ENCODE measurements at places on chromosomes 12 and 14.

DNA sequence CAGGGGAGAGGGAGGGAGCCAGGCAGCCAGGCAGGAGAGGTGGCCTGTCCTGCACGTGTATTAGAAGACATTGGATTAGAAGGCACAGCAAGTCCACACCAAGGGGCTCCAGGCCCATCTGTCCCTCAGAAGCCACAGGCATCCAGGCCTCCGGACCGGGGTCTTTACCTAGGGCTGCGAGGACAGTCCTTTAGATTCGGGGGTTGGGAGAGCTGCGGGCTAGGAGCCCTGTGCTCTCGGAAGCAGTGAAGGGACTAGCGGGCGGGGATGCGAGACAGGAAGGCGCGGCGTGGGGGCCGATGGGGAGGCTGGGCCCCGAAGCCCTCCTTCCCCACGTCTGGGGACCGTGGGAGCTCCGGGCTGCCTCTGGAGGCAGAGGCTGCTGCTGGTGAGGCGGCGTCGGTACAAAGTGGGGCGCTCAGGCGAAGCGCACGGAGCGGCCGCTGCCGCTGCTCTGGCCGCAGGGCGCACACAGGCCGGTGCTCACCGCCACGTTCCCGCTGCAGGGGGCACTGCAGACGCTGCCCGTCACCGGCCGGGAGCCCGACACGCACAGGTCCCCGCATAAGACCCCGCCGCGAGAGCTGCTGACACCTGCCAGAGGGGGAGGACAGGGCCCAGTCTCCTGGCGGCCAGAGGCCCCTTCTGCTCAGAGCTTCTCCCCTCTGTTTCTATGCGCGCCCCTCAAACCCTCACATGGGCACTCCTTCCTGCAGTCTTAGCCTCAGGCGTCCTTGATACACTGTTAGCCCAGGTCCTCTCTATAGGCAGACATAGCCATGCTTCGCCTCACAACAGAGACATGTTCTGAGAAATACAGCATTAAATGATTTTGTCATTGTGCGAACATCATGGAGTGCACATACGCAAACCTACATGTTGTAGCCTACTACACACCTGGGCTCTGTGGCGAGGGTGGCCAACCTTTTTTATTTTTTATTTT is 17.3 kb downstream of the KRT7 start:
- no peak for DNase-seq

GRCh38 chr14:86723254-86723624 is 1193.3 kb downstream of the FLRT2 start:
- no peak for DNase-seq

- DNase-seq, result no peak
Measured at GRCh38 chr12:72547573-72547972, 275.4 kb downstream of the TRHDE start.

DNA sequence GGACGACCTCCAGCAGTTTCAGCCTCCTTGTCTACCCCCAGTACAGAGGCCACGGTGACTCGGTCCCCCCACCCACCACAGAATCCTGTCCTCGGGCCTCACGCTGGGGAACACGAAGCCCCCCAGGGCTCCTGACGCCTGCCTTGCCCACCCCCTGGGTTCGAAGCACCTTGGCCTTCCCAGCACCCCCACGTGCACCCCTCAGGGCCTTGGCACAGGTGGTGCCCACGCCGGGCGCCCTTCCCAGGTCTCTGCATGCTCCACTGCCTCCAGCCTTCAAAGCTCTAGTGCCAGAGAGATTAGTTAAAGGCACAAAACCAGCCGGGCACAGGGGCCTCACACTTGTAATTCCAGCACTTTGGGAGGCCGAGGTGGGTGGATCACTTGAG is 61.8 kb downstream of the NOC4L start:
- no peak for DNase-seq

DNA sequence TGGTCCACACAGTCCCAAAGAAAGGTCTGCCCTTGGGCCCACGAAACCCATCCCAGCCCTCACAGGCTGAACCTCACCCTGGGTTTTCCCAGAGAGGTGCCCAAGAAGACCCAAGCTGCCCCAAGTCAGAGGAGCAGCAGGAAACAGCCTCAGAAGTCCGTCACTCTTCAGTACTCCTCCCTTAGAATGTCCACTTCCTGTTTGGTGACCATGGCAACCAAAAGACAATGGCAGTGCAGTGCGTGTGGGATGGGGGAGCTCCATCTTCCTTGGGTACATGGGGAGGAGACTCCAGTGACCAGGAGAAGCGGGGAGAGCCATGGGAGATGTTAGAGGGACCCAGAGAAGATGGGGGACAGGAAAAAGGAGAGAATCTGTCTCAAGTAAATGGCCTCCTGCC is 11.3 kb downstream of the SELPLG start:
- peak; percentile 50 for DNase-seq

DNA sequence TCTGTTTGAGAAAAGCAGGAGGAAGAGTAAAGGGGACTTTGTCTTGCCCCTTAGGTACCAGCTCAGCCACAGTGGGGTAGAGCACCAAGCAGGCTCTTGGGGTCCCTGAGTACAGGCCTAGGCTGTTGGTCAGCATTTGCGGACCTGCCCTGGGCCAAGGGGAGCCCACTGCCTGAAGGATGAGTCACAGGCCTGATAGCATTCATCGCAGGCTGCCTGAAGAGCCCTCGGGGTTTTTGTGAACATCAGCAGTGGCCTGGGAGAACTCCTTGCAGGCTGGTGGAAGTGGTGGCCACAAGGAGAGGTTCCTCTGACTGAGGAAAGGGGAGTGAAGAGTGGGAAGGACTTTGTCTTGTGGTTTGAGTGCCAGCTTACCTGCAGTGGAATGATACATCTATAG is 25.0 kb upstream of the P2RX7 start:
- no peak for DNase-seq

- DNase-seq, result peak; percentile 41
Measured at GRCh38 chr12:111304642-111305071, 64.2 kb downstream of the PHETA1 start.

DNA sequence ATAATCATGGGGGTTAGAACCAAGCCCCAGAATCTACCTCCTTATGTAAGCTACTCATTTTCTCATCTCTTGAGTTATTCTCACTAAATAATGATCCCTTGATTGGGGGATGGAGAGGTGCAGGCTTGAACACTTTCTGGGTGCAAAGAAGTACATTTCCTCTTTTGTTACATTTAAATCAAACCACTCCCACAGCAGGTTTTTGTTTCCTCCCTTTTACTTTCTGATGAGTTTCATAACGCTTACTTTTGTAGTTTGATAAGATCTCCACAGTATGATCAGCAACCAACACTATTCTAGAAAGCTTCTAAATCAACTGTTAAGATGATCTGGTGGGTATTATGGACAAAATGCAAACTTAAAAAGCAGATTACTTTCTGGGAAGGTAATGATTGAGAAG is 20.5 kb downstream of the VCPKMT start:
- no peak for DNase-seq

DNA sequence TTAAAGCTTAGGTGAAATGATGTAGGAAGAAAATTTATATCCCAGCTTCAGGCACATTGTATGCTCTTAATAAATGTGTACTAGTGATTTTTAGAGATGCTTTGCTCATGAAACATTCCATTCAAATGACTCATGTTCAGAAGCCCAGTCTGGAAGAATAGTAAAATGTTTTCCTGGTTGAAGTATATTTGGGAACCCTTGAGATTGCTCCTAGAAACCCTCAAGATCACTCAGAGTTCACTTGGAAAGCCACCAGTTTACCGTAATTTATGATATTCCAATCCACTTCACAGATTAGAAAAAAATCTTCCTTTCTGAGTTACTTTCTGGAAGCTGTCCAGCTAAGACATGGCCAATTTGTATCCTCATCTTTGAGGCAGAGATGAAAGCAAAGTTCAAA is 186.4 kb downstream of the SYT10 start:
- DNase-seq, result no peak

- no peak for DNase-seq
Measured at GRCh38 chr12:77741974-77742517, 88.6 kb upstream of the NAV3 start.

GRCh38 chr12:132342251-132343227 is 13.2 kb upstream of the GALNT9 start:
- DNase-seq, result no peak

- no peak for DNase-seq
Measured at GRCh38 chr14:36054353-36055051, 122.0 kb downstream of the PTCSC3 start.

- DNase-seq, result no peak
Measured at GRCh38 chr12:125050446-125050845, 14.8 kb upstream of the AACS start.
